ENCODE measurements at places on chromosomes 3 and 15. TPM values are rescaled to one million over a fixed set of nuclear protein-coding genes. Genes with fewer than 3 reads are reported as not detected.

- ATAC-seq = no peak
Measured at GRCh38 chr15:95591886-95592285, 738.6 kb upstream of the NR2F2 start.

GRCh38 chr3:68614087-68614486 lies 318.3 kb downstream of the TAFA4 start:
- no peak for ATAC-seq

GRCh38 chr15:81843226-81843625 lies 202.6 kb downstream of the MEX3B start:
- no peak for ATAC-seq

- ATAC-seq = peak; percentile 79
Measured at GRCh38 chr15:32959077-32959476, 235.4 kb downstream of the FMN1 start.

FANCD2OS gene
- total RNA-seq = not detected

GOLGA6L10 gene
- 1.2 TPM for total RNA-seq

DNAH12 gene
- not detected for total RNA-seq

Measured in gastroesophageal sphincter (tissue), 4 donors.